Activated CD4-positive, alpha-beta T cell treated with anti-CD3 and anti-CD28 coated beads, Interleukin-2, amount 50 U/mL, for 16 hours (primary cell): ENCODE measurements at places on chromosomes 12 and 14.

DNA sequence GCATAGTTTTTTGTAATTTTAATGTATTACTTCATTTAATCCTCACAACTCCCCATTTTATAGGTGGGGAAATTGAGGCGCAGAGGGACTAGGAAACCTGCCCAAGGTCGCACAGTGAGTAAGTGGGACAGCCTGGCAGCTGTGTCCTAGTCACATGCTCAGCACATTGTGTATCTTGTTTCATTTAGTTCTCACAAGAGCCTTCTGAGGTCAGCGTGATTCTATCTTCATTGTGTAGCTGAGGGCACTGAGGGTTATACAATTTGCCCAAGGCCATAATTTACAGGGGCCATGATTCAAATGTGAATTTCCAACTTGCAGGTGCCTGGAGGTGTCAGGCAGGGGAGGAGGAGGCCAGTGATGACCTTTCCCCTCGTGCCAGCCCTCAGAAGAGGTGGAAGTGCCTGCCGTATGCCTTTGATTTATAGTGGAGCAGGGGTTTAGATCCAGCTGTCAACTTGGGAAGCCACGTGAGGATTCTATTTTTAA is 30.3 kb upstream of the SMOC1 start:
- no peak for DNase-seq

GRCh38 chr12:104720339-104721038 is 237.6 kb downstream of the SLC41A2 start:
- DNase-seq, result peak; percentile 63

GRCh38 chr12:28017126-28017872 is 44.8 kb upstream of the PTHLH start:
- DNase-seq, result no peak

DNA sequence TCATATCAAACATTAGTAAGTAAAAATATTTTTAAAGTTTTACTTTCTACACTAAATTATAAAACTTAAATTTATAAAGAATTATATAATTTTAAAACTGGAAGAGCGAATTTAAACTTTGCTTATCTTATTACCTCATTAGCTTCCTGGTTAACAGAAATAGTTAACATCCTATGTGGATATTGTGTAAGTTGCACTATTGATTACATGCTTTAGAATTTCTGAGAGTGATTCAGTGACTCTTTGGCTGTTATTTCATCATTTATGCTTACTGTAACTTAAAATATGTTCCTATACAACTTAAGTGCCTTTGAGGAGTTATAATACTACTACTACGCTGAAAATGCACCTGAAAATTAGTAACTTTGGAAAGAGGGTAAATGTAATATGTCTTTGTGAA is 101.4 kb downstream of the FOXA1 start:
- DNase-seq, result no peak

DNA sequence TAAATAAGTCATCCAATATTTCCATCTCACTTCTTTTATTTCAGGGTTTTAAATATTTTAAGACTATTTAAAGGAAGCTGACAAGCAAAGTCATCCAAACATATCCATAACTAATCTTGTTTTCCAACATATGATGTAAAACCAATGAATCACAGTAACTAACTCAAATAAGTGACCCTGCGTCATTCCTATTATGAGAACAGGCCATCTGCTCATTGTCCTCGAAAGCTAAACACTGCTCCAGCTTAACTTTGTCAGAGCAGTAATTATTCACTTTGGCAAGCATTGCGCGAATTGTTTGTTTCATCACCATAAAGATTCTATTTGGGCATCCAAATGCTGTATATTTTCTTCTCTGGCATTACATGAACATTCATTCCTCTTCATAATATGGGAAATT is 99.1 kb downstream of the CAPZA3 start:
- DNase-seq, result no peak

GRCh38 chr12:53045696-53046045 is 4.2 kb upstream of the TNS2 start:
- no peak for DNase-seq

GRCh38 chr12:4024701-4025100 is 151.5 kb upstream of the PARP11 start:
- DNase-seq, result no peak

DNA sequence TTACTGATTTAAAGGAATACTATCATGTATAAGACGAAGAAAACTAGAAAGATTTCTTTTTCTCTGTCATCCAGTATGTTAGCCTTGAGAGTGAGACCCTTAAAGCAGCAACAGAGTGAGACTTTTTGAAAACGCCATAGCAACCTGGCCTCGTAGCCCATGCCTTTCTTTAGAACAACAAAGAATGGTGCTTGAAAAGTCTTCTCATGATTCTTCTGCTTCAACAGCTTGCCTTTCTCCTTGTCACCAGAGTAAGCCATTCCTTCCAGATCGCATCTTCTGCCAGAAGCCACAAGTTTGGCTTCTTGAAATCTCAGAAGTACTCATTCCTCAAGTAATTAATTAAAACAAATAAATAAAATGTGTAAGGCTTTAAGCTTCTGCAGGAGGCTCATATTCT is 109.3 kb downstream of the PDE3A start:
- no peak for DNase-seq

DNA sequence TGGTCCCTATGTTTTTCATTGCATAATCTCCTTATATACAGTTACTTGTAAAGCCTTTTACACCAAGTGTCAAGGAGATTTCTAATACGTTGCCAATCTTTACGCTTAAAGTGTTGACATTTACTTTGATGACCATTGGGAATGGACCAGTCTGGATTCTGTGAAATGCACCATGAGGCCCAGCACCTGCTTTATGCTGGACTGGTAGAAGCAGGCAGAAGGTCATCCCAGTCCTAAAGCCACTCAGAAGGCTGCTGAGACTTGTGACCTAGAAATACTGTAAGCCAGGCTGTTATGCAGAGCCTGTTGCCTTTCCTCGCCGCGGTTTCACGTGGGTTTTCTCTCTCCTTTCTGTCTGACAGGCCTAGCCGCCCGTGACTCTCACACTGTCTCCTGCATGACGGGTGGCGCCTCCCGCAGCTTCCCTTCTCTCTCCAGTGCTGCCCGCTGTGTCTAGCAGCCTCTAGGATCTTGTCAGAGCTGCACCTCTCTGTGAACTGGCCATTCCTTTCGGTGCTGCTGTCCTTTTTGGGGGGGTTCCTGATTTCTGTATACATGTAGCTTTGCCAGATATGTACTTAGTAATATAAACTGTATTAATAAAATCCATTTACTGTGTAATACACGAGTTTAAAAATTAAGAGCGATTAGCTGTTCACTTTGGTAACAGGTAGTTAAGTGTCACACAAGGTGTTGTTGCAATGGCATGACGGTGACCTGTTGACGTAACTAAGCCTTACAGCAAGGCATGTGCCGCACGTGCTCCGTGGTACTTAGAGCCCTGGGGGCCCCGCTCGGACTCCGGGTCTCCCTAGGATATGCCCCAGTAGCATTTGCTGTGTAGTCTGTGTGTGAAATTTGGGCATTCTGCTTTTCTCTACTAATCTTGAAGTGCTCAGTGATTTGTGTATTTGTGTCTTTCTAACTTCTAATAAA is 29.7 kb downstream of the XRCC3 start:
- DNase-seq, result no peak

GRCh38 chr12:52372216-52373154 is 5.2 kb upstream of the KRT85 start:
- peak; percentile 56 for DNase-seq

- DNase-seq, result no peak
Measured at GRCh38 chr12:132428936-132429601, 60.9 kb upstream of the FBRSL1 start.

DNA sequence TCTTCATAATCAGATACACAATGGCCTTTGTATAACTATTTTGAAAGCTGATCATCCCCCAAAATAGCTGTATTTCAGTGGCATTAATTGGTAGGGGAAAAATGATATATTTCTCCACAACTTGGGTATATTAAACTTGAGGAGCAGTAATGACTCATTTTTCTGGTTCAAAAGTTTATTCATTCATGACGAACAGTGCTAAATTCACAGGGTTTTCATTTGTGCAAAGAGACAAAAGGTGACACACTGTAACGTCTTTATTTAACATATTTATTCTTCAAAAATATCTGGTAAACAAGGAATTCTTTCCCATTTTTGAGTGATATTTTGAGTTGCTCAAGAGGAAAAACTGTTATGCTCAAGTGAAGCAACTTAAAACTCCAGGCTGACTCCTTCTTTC is 415.5 kb upstream of the SOX5 start:
- DNase-seq, result no peak

DNA sequence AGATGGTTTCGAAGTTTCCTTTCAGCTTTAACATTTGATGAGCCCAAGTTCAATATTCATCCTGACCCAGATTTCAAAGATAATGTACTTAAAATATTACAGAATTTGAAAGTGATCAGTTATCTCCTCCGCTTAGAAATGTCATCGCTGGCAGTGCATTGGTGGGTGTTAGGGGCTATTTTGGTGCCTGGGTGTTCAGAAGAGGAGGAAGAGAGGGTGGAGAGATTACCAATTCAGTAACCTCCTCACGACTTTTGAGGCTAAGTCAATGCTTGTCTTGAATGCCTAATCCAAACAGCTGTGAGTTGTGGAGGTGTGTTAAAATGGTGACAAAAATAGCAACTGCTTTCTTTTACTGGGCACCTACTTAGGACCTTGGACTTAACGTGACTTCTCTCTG is 13.8 kb upstream of the DGLUCY start:
- peak; percentile 54 for DNase-seq

- no peak for DNase-seq
Measured at GRCh38 chr14:89298056-89298834, 118.8 kb downstream of the FOXN3 start.

- DNase-seq, result no peak
Measured at GRCh38 chr14:104717137-104717536, 6.9 kb upstream of the ADSS1 start.

DNA sequence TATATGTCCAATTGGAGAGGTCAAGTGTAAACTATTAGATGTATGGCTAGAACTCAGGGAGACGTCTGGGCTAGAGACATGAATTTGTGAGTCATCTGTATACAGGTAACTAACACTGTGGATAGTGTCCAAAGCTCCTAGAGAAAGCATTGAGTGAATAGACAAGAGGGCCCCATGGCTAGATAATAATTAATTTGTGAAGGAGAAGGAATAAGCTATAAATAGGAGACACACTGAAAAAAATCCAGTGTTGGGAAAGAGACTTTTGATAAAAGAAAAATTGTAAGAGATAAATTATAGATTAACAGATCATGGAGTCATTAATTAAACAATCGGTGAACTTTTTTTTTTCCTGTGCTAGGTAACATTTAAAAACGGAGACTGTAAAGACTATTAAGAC is 326.6 kb upstream of the PRICKLE1 start:
- DNase-seq, result no peak

GRCh38 chr12:95446506-95446900 is 27.4 kb upstream of the METAP2 start:
- DNase-seq, result no peak
